Progenitor cell of endocrine pancreas (in vitro differentiated cells): ENCODE measurements at places on chromosomes 6 and 20. TPM values are rescaled to one million over a fixed set of nuclear protein-coding genes. Genes with fewer than 3 reads are reported as not detected.

Gene TFAP2D
- total RNA-seq = not detected in 2 replicates

DNA sequence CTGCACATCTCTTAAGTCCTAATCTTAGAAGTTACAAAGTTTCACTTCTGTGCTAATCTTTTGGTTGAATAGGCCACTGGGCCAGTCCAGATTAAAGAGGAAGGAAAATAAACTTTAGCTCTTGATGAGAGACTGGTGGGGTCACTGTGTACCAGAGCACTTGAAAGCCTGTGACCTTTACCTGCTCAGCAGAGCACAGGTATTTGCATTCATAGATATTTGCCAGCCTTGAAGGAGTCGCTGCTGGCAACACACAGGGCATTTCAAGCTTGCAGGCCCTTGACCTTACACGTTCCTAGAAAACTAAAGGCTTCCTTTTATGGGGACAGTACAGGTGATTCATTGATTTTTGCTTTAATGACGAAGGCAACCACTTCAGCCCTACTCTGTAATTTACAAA, 108.4 kb upstream of the SLC22A23 start:
- no peak for DNase-seq

Gene DLL1
- total RNA-seq = 75.3 and 79.1 TPM in 2 replicates

DNA sequence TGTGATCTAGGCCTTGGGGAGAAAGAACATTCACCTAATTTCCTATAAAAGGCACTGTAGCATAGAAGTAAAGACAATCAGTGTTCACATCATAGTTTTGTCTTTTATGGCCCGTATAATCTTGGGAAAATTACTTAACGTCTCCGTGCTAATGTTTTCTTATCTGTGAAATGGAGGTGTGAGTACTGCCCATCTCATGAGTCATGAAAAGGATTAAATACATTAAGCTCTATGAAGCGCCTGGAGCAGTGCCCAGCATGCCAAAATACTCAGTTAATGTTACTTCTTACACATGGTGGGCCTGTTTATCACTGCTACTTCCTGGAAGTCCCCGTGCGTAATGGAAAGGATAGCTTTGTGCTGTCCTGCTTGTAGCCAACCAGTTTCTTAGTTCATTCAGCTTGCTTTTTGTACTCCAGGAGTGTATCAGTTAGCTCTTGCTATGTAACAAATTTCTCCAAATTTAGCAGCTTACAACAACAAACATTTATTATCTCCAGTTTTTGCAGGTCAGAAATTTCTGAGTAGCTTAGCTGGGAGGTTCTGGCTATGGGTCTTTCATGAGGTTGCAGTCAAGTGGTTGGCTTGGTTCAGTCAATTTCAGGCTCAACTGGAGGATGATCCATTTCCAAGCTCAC, 103.6 kb upstream of the BMP2 start:
- no peak for DNase-seq

Gene RSPO3
- total RNA-seq = 0.36 and 0.43 TPM in 2 replicates

DNA sequence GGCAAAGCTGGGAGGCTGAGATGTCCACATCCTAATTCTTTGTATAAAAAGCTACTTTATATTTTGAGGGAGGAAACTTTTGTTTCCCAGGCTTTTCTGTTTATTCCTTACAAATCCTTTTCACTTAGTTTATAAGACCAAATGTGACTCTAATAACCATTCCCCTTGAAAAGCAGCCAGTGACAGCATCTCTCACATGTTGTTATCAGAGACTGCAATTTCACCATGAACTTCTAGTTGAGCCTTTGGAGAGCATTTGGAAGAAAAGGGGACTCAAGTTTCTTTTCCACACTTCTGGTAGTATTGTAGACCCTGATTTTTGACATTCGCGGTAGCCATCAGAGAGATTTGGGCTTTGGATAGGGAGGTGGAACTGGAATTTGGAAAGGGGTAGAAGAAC, 215.8 kb downstream of the RNF144B start:
- DNase-seq = no peak

DNA sequence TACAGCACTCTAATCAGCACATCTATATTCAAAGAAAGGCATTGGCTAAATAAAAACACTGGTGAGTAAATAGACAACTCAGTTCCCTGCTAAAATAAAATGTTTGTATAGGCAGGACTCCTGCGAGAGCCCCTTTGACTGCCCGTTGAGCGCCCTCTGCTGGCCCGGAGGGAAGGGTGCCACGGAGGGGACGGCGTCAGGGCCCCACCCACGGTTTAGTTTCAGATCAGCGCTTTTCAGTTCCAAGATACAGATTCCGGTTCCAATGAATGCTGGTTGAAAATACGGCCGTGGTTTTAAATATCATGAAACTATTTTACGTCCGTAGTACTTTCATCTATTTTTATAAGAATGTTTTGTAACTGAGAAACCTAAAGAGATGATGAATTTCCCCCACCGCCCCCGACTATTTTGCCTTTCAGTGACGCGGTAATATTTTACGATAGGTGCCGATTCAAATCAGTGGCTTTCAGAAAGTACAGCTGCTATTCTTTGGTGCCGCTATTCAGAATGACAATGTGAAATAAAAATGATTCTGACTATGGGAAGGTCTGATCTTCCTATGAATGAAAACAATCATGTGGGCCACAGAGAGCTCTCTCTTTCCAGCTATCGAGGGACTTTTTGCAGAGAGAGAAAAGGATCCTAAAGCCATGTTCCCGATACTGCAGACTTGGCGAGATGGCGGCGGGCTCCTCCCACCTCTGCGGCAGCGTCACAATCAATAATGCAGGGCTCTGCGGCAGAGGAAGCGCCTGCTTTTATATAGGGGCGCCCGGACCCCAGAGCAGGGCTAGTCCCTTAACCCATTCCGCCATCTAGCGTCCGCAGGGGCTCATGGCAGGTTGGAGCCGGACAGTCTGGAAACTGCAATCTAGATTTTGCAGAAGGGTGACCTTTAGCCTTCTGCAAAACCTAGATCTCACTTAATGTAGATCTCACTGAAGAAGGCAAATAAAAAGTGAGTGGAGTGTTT, 10.6 kb upstream of the CCN6 start:
- DNase-seq = peak; percentile 95

DNA sequence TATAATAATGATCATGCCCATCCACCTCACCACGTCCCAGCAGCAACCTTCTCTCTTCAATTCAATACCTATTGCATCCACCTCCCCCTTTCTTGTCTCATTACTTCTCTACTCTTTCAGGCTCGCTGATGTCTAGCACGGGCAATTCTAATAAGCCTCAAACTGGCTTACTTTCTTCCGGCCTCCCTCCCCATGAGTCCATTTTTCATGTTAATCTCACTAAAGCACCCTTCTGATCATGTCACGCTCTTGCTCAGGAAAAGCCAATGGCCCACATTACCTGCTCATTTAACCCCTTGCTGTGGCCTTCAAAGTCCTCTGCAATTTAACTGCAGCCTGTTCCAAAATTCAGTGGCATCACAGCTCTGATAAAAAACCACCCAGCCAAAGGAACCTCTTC, 105.1 kb downstream of the UTRN start:
- DNase-seq = no peak

DNA sequence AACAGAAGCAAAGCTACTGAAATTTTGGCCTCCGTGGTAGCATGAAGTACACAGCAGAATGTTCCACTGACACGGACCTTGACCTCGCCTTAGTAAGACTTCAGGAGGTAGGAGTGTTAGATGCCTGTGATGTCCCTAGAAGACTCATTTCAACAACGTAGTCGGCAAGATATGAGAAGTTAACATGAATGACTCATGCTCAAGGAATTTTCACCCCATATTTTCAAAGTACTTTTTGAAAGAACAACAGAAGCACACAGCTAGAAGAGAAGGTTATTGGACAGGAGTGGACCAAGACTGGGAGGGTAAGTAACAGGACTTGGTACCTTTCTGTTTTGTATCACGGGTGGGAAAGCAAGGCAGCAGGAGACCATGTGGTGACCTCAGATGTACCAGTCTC, 78.0 kb downstream of the DZANK1 start:
- DNase-seq = no peak

Gene OXT
- not detected in 2 replicates for total RNA-seq

Gene PCMTD2
- total RNA-seq = 102 and 106 TPM in 2 replicates

- DNase-seq = no peak
Measured at GRCh38 chr6:9704989-9705388, 709.9 kb downstream of the TFAP2A start.

GRCh38 chr6:118893064-118893806, 717 bp upstream of the ASF1A start:
- DNase-seq = no peak

Gene HMGCLL1
- total RNA-seq = 0.96 and 1.8 TPM in 2 replicates

DNA sequence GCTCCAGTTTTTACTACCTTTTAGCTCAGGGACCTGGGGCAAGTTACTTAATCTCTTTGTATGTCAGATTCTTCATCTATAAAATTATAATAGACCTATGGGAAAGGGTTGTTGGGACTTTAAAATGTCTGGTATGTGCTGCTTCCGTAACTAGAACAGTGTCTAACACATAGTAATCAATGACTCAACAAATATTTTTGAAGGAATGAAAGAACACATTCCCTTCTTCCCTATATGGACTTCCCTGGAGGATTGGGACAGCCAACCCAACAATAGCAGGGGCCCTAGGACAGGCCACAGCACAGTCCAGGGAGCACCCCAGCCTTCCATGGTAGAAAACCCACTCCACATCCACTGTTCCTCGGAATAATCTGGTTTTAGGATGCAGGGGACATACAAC, 50.7 kb upstream of the TPD52L1 start:
- no peak for DNase-seq

GRCh38 chr6:143271024-143271423, 179.5 kb downstream of the ADAT2 start:
- DNase-seq = no peak

Gene OOEP
- total RNA-seq = not detected in 2 replicates

Gene CD93
- total RNA-seq = 0.04 TPM in 1 of 2 replicates, not detected in the other

Gene DEFB126
- total RNA-seq = not detected in 2 replicates

Gene RIPOR3
- 0.29 and 0.31 TPM in 2 replicates for total RNA-seq

Gene MED20
- total RNA-seq = 31.2 and 37.1 TPM in 2 replicates

Gene SLC22A3
- total RNA-seq = 1.7 and 2.3 TPM in 2 replicates

- no peak for DNase-seq
Measured at GRCh38 chr6:67336014-67336413, 1299.1 kb upstream of the ADGRB3 start.
